ENCODE measurements at places on chromosomes 1 and 21.

GRCh38 chr1:110183642-110184167 lies 26.4 kb upstream of the KCNC4 start:
- DNase-seq: no peak

DNA sequence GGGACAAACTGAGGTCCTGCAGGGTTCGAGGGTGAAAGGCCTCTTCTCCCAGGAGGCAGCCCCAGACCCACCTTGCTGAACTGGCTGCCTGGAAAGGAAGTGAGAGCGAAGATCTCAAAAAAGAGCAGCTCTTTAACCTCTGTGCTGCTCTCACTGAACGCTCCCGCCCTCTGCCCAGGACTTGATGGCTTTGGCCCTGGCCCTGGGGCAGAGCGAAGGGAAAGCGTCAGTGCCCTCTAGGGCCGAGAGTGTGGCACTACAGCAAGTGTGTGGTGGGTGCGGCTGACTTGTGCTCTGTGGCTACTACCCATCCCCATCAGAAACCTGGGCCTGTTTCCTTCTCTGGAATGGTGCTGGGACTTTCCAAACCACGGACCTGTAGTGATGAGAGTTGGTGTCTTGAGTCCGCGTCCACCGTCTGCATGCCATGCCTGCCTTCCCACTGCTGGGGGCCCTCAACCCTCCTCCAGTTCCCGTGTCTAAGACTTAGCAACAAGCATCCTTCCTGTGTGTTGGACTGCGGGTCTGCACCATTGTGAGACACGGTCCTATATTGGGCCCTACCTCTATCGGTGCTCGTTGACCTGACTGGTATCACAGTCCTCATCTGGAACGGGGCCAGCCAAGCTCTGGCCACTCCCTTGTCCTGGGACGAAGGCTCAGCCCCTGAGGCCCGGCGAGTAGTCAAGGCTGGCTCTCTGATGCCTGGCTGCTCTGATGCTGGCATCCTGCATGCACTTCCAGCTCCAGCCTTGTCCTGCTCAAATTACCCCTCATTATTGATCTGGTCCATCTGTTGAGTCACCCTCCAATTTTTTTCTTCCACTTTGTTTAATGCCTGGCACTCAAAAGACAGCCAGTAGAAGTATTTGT lies 180.3 kb downstream of the DISC1 start:
- DNase-seq: no peak

GRCh38 chr1:229608590-229608989 lies 17.3 kb downstream of the TAF5L start:
- DNase-seq: no peak

DNA sequence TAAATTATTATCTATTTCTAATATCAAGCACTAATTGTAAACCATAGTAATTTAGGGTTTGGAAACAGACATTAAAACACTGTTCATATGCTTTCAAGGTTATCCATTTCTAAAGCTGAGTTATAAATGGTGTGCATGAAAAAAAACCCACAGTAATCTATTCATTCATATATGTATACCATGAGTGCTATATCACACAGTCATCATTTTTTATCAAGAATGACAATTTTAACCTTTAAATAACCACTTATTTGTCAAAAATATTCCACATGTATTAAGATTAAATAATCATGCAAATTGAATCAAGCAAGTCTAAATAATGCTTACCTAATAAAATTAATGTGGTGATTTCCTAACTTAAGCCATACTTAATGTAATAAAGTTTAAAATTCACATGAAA lies 6.0 kb downstream of the ZSWIM5 start:
- no peak for DNase-seq

GRCh38 chr1:71603044-71603776 lies 522.4 kb upstream of the ZRANB2 start:
- DNase-seq: no peak

DNA sequence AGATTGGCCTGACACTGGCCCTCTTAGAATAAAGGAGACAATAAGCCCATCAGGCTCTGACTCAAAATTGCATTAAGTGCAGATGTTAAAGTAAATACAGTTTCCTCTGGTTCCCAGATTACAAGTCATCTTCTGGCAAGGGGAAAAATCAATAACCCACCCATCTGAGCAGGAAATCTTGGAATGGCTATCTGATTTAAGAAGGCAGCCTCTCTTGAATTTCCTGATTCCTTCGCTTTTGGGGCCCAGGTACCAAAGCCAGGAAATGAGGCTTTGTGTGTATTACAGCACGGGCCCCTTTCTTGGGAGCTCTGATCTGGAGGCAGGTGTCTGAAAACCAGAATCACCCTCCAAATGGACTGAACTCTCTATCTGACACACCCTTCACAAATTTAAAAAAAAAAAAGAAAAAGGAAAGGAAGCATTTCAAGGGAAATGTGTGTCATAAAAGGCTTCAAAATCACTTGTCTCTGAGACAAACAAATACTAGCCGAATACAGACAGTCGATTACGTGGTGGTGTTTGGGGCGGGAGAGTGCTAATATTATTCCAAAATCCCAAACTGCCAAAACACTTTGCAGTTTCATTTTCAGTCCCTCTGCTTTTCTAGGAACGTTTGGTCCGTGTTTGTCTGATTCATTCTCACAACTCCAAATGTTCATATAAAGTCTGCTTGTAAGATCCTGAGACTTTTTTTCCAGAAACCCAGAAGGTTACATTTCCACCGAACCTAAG lies 240.9 kb upstream of the CAMK1G start:
- no peak for DNase-seq

DNA sequence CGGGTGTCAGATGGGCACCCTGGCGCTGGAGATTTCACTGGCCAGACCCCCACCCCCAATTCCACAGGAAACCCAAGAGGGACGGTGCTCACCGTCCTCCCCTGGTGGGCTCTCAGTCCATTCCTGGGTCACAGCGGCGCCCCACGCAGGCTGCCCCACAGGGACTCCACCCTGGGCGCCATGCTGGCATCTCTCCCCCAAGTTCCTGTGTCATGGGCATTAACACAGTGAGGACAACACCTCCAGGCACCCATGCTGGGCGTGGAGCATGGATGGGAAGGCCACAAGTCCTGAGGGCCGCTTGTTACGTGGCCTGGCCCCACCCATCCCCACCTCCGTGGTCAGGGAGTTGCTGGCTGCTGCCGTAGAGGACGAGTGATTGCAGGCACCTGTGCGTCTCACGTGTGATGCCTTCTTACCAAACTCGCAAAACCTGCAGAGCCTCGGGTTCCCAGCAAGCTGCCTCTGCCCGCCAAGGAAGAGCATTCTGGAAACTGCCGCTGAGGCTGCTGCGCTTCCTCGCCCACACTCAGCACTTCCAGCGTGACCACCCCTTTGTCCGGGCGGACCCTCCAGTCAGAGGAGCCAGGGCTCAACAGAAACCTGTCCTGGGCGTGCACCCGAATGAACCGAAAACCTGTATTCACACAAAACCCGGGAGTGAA lies 60.3 kb downstream of the SLX9 start:
- no peak for DNase-seq

- DNase-seq: no peak
Measured at GRCh38 chr1:31199236-31199790, 40.4 kb downstream of the NKAIN1 start.

DNA sequence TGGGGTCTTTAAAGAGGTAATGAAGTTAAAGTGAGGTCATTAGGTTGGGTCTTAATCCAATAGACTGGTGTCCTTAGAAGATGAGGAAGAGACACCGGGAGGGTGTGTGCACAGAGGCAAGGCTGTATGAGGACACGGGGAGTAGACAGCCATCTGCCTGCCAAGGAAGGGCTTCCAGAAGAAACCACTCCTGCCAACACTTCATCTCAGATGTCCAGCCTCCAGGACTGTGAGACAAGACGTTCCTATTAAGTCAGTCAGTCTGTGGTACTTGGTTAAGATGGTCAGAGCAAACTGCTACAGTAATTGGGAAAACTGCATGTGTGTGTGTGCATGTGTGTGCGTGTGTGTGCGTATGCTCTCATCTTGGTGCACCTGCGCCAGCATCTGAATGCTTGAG lies 77.1 kb downstream of the RYR2 start:
- no peak for DNase-seq

DNA sequence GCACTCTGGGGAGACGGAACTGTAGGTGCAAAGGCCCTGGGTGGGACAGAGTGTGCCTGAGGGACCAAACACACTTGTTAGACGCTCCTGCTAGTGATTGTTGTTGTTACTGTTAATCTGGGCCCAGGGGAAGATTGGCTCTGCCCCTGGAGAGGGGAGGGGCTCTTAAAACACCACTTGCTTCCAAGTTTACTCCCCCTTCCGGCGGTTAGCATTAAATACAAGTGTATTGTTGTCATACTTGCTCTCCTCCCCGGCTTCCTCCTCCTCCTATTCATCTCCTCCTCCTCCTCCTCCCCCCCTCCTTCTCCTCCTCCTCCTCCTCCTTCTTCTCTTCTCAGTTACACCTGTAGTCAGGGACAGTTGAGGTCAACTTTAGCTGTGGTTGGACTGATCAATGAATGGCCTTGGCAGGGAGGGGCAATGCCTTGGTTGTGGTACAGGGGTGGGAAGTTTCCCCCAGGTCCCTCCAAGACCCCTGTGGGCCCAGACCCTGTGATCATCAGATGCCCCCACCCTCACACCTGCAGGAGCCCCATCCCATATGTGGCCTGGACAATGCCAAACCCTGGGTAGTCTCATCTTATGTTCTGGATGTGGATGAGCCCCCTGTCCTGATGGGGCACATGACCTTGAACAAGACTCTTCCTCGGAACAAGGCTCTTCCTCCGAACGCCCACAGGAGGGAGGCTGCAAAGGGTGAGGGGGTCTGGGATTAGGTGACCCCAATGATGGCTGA lies 217.3 kb downstream of the PTPRU start:
- DNase-seq: peak; percentile 62

DNA sequence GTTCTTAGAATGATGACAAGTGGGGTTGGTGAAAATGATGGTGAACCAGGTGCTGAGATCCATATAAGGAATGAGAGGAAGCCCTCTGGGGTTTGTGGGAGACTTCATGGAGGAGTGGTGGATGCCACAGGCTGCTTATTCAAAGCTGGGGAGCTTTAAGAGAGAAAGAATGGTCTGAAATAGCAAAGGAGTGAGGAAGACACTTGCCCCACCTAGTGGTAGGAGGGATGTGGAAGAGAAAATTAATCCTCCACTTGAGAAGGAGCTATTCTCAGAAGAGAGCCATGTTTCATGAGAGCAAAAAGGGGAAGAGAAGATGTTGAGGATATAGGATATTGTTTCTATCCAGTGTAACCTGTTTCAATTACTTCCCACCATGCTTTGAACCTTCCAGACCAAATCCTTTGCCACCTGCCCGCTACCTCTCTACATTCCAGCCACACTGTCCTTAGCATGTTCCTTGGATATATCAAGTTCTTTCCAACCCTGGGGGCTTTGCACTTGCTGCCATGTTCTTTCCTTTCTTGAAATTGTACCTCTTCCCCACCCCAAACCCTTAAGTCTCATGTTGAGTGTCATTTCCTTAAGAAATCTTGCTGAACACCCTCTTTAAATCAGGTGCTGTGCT lies 19.6 kb upstream of the ZNF648 start:
- DNase-seq: peak; percentile 36

GRCh38 chr1:183911285-183911684 lies 106.4 kb downstream of the RGL1 start:
- DNase-seq: no peak

DNA sequence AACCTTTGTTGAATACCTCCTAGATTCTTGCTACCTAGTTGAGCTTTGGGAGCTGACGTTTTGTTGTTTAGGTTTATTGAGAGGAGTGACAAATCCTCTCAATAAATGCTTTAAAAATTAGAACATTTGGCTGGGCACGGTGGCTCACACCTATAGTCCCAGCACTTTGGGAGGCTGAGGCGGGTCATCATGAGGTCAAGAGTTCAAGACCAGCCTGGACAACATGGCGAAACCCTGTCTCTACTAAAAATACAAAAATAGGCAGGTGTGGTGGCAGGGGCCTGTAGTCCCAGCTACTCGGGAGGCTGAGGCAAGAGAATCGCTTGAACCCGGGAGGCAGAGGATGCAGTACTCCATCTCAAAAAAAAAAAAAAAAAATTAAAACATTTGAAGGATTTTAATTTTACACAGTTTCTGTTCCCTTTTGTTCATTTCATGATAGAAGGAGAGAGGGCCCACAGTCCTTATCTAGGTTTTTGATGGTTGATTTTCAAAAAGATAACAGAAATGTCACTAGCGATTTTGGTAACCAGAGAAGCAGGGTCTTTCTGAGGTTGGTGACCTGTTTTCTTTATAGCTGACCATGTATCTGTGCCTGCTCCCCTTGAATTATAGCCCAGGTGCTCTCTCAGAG lies 44.2 kb upstream of the PIGV start:
- no peak for DNase-seq

DNA sequence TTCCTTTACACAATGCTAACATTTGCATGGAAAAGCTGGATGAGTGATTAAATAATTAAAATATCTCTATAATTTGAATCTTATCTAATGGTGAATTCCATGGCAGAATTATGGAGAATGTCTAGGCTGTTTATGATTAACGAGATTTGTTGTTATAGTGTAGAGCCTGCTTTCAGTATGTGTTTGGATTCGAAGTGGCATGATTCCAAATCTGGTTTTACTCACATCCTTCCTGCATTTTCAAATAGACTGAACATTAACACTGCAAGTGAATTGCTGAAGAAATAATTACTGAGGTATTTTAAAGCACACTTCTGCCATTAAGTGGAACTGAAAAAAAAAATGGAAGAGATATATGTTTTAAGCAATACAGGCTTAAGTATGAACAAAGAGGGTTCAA lies 5.1 kb upstream of the NEK7 start:
- no peak for DNase-seq

GRCh38 chr1:14332158-14332557 lies 266.3 kb upstream of the KAZN start:
- DNase-seq: peak; percentile 64

DNA sequence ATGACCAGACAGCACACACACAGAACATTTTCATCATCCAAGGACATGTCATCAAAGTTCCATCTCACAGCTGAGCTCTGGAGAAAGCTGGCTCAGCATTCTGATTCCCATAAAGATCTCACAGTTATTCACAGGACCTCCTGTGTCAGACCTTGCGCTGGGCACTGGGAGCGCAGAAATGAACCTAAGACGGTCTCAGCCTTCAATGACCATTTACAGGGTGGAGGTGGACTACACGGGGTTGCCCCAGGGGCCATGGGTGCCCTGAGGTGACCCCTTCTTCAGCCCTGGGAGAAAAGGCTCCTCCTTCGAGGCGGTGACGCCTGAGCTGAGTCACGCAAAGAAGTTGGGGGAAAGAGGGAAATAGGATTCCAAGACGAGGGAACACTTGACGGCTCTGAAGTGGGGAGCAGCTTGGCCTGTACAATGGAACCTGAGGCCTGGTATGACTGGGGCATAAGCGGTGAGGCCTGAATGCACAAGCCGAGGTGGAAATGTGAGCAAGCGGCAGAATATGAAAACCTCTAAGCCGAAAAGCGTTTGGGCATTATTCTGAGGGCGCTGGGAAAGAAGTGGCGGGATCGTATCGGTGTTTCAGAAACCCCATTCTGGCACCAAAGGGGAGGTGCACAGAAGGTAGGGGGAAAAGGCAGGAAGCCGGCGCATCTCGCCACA lies 797 bp downstream of the CC2D1B start:
- peak; percentile 77 for DNase-seq

- DNase-seq: no peak
Measured at GRCh38 chr1:204602111-204602579, 83.4 kb downstream of the LRRN2 start.

GRCh38 chr1:75542818-75543570 lies 67.9 kb downstream of the SLC44A5 start:
- peak; percentile 64 for DNase-seq
